ENCODE measurements at places on chromosomes 1 and 21. TPM values are rescaled to one million over a fixed set of nuclear protein-coding genes. Genes with fewer than 3 reads are reported as not detected.

The GJA5 gene
- total RNA-seq: 0.36 TPM

The ITLN2 gene
- total RNA-seq: not detected

The RABGAP1L gene
- total RNA-seq: 40.2 TPM

The SPATA1 gene
- 1.4 TPM for total RNA-seq

The DCDC2B gene
- not detected for total RNA-seq

The NBPF6 gene
- not detected for total RNA-seq

The PYHIN1 gene
- total RNA-seq: not detected

The FMN2 gene
- 2.4 TPM for total RNA-seq

The OPRD1 gene
- 0.79 TPM for total RNA-seq

The DMRTA2 gene
- total RNA-seq: not detected

The PGLYRP3 gene
- not detected for total RNA-seq

The MXRA8 gene
- 139 TPM for total RNA-seq

The CTSK gene
- total RNA-seq: 3.9 TPM

The CLCNKB gene
- total RNA-seq: 0.36 TPM

The TARDBP gene
- 140 TPM for total RNA-seq

The DTL gene
- 6.3 TPM for total RNA-seq

The ST7L gene
- 14.9 TPM for total RNA-seq

The WNT2B gene
- total RNA-seq: 18.0 TPM

The FAM151A gene
- not detected for total RNA-seq

The CDC14A gene
- 4.9 TPM for total RNA-seq

The AZIN2 gene
- total RNA-seq: 10.1 TPM

The LY9 gene
- total RNA-seq: not detected

The ZC3H12A gene
- total RNA-seq: 12.6 TPM

The FAM72C gene
- total RNA-seq: 0.61 TPM

The ZNF593OS gene
- not detected for total RNA-seq

The KCNQ4 gene
- total RNA-seq: 1.5 TPM

The RGS16 gene
- total RNA-seq: 4.3 TPM

The SPRR3 gene
- 0.70 TPM for total RNA-seq

The NUDT17 gene
- total RNA-seq: 3.3 TPM

The UTP25 gene
- total RNA-seq: 7.0 TPM

The GJB5 gene
- not detected for total RNA-seq

The HRNR gene
- total RNA-seq: not detected

The NLRP3 gene
- 0.12 TPM for total RNA-seq

The OR2W3 gene
- 5.9 TPM for total RNA-seq

The APCS gene
- total RNA-seq: not detected

The LCE2A gene
- total RNA-seq: not detected

The LYPD8 gene
- total RNA-seq: not detected

The MAN1C1 gene
- 0.86 TPM for total RNA-seq

The CD1E gene
- not detected for total RNA-seq

The C8B gene
- total RNA-seq: not detected

The RNF186 gene
- total RNA-seq: not detected

The LMX1A gene
- not detected for total RNA-seq

The FLG2 gene
- total RNA-seq: not detected

The PODN gene
- 1.9 TPM for total RNA-seq

The SLC30A10 gene
- total RNA-seq: not detected

All from astrocyte (in vitro differentiated cells and primary cell).